ENCODE measurements at places on chromosomes 12 and 14.

DNA sequence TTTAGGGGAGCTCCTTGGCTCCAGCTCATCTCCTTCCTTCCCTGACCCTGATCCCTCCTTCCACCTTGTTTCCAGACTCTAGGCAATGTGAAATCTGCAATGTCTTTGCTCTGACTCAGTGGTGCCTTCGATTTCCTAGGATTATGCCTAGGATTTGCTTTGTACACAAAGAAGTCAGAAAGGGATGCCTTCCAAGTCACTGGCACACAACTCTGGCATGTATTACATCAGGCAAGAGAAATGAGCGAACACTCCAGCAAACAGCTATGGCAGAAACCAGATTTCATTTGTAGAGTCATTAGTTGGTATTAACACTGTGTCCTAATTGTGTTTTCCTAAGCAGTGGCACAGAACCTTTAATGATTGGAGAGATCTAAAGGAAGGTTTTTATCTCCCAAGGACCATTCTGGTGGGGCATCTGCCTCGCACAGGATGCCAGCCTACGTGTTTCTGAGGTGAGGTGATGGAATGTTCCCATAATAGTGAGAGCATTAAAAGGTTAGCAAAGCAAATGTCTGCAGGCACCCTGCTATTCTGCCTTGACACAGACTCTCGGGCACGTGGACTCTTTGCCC lies 84.9 kb downstream of the WSCD2 start:
- DNase-seq: no peak

DNA sequence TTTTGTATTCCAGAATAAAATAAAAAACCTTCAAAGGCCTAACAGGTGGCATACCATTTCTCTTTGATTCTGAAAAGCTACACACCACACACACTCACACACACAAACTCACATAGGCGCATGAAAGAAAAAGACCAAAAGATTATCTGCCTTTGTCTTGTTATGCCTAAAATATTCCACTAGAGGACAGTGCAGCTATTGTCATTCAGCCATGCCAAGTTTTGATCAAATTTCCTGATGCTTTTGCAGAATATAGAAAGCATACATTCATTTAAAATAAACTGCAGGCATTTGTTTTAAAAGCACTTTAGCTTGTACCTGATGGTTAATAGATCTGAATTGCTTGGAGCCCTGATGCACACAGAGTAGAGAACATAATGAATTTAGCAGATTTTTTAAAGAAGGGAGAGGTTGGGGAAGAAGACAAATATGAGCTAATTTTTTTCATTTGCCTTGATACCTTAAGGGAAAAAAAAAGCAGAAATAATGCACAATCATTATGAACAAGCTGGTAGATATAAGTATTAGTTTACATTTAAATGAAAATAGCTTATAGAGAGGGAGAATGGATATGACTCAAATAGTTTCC lies 1766.9 kb upstream of the SEL1L start:
- no peak for DNase-seq

- no peak for DNase-seq
These were observed 373.3 kb downstream of the PRKD1 start for GRCh38 chr14:29554335-29554734.

GRCh38 chr14:69519204-69520100 lies 34.9 kb downstream of the PLEKHD1 start:
- no peak for DNase-seq

DNA sequence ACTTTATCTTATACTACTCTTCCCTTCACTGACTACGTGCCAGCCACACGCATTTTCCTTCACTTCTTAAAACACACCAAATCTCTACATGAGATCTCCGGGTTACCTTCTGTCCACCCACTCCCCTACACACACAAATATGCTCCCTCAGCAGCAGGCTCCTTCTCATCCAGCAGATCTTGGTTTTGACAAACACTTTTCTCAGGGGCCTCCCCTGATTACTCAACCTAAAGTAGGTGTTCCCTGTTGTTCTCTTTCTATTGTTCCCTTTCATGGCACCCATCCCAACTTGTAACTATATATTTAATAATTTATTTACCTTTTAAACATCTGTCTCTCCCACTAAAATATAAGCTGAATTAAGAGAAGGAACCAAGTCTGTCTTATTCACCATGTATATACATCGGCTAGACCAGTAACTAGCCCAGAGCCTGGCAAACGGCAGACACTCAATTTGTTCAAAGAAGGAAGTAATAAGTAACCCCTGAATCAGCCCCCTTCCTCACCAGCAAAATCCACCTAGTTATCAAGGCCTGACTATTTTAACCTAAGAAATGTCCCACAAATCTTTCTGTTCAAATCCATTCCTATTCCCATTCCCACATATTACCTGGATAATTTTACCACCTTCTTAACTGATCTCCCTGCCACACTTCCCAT lies 2.7 kb downstream of the C2CD5 start:
- DNase-seq: no peak

DNA sequence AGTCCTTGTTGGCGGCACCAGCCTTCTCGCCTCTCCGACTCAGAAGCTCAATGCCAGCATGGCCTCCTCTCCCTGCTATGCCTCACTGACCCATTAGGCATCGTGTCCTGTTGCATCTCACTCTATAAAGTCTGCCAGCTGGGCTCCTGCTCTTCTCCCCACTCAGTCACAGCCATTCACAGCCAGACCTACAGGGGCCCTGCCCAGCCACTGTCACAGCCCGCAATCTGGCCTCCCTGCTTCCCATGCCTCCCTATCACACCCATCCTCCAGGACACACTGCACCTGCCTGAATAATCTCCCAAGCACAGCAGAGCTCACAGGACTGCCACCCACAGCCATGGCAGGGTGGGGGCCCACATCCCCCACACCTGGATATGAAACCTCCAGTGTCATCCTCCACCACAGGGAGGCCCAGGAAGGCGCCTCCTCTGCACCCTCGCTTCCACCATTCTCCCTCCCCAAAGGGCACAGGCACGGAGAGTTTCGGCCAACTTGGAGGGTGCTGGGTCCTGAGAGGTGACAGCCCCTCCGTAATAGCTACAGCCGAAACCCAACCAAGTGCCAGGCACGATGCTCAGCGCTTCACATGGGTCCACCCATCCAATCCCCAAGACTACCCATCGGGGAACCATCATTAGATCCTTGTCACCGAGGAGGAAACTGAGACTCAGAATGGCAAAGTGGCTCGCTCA lies 370.3 kb downstream of the BCL11B start:
- no peak for DNase-seq
